ENCODE measurements at places on chromosomes 2 and 18.

DNA sequence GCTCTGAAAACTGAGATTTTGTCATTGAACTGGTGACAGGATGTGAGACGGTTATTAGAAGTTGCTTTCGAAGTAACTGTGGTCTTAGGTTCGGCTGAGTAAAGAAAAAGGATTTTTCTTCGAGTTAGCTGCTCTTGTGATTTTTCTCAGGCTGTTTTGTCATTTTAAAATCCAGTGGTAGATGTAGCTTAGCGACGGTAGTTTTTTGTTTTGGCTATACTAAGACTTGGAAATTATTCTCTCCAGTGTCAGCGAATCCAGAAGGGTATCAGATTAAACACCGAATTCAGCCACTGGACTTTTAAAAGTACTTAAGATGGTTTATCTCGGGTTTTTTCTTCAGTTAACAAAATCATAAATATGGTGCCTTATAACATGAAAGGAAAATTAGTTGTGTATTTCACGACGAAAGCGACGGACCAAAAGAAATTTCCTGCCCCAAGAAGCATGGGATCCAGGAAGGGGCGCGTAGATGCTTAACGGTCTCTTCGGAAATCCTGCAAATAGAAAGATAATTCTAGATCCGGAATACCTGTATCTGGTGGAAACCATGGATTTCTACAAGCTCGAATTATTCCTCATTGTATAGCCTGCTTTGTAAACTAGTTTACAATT lies 1.2 kb downstream of the SFT2D3 start:
- DNase-seq: no peak

DNA sequence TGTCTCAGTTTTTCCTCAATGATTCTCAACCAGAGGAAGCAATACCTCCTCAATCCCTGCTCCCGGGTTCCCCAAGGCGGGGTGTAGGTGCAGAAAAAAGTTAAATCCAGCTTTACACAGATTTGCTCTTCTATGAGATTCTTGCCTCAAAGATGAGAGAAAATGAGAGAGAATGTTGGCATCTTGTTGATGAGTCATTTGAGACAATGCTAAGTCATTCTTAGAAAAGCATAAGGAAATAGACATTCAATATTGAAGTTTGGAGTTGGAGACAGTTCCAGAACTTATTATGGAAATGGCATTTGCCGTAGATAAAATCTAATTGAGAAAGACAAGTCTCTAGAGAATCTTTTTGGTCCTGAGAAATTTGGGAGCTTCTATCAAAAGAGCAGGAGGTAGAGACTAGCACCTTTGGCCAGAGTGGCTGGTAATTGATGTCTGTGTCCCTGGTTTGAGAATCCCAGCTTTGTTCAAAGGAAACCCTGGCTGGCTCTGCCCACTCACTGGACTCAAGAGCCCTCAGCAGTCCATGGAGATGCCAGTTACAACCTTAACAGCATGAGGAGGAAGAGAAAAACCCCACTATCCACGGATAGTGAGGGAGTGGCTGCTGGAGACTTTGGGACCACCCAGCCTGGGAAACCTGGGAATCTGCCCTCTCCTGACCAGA lies 181.2 kb downstream of the FAM124B start:
- no peak for DNase-seq

GRCh38 chr2:41137031-41137430 lies 685.1 kb upstream of the SLC8A1 start:
- no peak for DNase-seq

DNA sequence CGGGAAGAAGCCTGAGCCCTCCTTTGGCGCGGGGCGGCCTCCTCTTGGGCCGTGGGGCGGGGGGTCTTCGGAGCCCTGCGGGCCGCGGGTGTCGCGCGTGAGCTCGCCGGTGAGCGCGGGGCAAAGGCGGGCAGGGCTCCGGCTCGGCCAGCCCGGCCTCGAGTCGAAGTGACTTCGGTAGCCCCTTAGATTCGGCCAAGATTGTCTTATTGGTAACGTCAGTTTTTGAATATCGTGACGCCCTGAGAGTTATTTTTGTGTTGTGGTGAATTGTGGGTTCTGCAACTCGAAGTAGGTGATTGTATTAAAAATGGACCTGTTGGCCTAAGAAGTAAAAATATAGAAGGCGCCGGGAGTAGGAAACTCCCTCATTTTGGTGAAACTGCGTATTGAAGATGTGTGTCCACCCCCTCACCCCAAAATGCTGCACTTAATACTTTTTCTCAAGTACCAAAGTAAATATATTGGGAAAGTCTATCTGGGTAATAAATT lies 669 bp downstream of the MARCHF7 start:
- no peak for DNase-seq

DNA sequence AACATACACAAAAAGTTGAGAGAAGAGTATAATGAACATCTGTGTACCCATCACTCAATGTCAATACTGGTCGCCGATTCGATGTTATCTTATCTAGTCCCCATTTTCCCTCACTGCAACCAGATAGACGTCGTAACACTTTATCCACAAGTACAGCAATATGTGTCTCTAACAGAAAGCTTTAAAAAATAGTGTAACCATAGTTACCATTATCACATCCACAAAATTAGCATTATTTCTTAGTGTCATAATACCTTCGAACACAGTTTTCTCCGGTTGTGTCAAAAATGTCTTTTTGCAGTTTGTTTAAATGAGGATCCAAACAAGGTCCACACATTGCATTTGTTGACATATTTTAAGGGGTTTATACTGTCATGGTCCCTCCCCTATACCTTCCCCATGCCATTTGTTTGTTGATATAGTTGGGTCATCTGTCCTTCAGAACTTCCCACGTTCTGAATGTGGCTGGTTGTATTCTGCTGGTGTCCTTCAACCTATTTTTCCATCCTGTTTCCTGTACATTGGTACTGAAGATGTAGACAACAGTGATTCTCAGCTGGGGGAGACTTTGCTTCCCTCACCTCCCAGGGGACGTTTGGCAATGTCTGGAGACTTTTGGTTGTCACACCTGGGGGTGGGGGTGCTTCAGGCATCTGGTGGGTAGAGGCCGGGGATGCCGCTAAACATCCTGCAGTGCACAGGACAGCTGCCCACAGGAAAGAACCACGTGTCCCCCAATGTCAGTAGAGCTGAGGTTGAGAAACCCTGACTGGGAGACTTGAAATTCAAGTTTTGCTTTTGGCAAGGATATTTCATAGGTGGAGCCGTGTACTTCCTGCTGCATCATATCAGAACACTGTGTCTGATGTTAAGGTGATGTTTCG lies 72.7 kb upstream of the SPRED2 start:
- DNase-seq: no peak

DNA sequence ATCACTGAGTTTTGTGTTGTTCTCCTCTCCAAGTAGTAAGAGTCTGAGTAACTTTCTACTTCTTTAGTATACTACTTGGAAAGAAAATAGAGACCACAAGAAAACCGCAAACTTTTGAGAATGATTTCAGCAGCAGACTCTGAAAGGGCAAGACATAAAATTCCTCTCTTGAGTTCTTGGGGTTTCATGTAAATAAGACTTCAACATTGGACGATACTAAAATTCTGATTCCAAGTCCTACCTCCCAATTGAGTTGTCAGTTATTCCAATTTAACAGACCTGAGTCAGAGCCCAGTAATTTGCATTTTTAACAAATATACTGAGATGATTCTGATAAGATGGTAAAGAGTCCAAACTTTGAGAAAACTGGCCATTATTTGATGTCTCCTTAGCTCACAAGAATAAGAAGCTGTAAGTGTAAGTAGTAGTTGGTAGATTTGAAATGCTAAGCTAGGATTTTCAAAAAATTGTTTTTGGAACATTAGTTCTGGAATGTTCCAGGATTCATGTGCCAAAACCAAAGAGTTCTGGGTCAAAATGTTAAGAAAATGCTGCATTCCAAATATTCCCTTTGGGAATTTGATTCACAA lies 261.6 kb upstream of the SPOPL start:
- DNase-seq: no peak

DNA sequence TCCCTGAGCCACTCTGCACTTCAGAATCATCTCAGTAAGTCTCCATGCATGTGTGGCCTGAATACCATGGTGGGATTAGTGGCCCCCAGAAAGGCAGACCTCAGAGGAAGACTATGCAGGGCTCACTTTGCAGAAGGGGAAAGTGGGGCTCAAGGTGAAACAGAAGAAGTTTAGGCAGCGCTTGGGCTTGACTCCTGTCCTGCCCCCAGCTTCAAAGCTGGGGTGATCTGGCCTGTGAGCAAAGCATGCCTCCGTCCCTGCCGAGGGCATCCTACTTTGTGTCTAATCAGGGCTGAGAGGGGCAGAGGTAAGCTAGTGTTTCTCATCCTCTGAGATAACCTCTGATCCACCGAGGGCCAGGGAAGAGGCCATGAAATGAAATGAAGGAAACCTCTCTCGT lies 7.9 kb downstream of the CAPN13 start:
- no peak for DNase-seq

DNA sequence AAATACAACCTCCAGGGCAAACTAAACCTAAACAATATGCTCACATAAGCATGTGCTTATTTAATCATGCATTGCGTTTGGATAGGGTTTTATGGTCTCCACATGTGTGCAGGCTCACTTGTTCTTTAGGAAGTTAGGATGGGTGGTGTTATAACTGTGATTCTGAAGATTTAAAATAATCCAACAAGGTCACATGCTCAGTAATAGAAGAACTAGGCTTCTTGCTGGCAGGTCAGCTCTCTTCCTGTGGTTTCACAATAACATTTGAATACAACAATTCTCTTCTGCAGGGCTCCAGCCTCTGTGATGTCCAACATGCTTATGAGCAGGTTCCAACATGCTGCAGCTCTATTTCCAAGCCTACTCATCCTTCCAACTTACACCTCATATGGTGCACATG lies 84.0 kb downstream of the MYL12B start:
- DNase-seq: no peak

DNA sequence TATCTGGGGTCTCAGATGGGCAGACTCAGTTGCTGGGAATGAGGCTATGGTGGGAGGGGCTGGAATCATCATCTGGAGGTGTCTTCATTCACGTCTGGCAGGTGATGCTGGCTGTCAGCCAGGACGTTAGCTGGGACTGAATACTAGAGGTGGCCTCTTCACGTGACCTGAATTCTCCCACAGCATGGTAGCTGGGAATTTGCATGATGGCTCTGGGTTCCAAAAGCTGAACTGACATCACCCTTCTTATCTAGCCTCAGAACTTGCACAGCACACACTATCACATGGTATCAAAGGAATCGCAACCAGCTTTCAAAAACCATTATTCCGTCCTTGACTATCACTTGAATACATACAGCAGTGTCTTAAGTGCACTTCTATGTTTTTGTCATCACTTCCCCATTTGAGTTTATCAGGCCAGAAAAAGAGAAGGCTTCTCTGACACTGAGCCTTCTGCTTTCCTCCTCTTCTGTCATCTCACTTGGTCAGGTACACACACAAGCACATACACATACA lies 53.0 kb upstream of the LRP2 start:
- no peak for DNase-seq
